ENCODE measurements at places on chromosomes 16 and 17. TPM values are rescaled to one million over a fixed set of nuclear protein-coding genes. Genes with fewer than 3 reads are reported as not detected.

CDH1 gene
- total RNA-seq, result 237 TPM

CTF1 gene
- total RNA-seq, result 0.72 TPM

WNK4 gene
- 1.9 TPM for total RNA-seq

PABPN1L gene
- not detected for total RNA-seq

SMURF2 gene
- total RNA-seq, result 33.0 TPM

KRTAP4-9 gene
- not detected for total RNA-seq

DNA sequence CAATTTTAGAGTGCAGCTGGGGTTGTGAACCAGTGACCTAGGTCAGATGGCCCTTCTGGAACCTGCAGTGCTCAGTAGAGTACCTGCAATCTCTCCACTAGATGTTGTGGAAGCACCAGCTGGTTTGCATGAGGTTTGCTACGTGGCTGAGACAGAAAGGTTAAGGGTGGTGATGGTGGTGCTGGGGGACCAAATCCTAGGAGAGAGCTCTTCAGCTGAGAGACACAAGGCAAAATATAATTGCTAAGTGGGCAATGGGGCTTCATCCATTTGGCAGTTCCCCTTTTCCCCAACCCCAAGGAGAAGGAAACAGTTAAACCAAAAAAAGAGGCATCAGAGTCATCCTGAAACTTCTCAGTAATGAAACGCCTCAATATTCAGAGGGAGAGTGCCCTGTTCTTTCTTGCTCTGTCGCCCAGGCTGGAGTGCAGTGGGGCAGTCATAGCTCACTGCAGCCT, 13.9 kb downstream of the ITPRIPL2 start:
- no peak for DNase-seq

DNA sequence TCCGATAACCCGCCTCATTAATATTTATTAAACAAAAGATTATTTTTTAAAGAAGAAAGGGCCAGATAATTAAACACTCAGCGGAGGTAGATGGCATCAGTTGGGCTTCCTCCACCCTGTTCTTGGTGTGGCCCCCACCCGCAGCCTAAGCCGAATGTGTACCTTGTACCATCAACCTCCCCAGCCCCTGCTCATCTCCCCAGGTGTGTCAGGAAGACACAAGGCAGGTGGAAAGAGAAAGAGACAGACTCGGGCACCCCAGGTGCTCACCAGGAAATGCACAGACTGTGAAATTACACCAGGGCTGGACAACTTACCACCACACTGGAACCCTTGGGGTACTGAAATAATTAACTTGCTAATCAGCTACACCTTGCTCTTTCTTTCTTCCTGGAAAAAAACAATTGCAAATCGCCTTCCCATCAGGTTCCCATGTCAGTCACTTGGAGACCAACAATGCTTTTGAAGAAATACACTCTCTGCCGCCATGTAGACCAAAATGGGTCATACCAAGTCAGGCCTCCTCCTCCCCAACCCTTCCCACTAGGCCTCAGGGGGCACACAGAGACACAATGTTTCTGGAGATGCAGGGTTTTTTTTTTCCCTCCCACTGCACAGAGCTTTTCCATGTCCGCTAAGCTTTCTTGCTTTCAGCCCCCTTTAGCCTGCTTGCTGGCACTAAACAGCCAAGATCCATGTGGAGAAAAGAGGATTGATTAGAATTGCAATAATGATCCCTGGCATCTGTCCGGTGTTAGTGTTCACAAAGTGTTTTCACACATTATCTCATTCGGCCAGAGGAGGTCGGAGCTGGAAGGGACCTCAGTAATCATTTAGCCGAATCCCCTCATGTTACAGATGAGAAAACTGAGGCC, 8.6 kb upstream of the LHX1 start:
- peak; percentile 36 for DNase-seq

GRCh38 chr17:80862481-80862961, 129.1 kb upstream of the CHMP6 start:
- no peak for DNase-seq

DNA sequence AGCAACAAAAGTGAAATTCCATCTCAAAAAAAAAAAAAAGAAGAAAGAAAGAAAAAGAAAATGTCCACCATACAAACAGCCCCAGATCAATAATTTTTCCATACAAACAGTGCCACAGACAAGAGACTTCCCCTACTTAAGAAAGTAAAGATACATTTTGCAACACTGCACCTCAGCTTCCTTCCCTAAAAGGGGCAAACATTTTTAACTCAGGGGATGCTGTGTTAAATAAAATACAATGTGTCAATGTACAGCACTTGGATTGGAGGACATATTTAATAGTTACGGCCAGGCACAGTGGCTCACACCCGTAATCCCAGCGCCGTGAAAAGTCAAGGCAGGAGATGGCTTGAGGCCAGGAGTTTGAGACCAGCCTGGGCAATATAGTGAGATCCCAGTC, 22.3 kb downstream of the MYH11 start:
- no peak for DNase-seq

DNA sequence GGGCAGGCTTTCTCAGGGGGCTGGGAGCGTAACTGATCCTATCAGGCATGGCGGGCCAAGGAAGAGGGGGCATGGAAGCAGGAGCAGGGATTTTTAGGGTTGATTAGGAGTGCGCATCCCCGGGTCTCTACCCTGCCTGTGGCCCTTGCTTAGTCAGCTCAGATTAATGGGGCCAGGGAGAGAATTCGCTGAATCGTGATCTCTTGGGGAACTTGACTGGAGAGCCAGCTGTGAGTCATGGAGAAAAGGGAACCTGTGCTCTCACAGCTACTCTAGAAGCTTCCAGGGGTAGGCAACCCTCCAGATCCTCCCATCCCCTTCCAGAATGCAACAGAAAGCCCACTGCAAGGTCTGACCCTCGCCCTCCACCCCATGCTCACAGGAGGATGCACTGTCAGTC, 3.6 kb downstream of the FOXN1 start:
- no peak for DNase-seq

DNA sequence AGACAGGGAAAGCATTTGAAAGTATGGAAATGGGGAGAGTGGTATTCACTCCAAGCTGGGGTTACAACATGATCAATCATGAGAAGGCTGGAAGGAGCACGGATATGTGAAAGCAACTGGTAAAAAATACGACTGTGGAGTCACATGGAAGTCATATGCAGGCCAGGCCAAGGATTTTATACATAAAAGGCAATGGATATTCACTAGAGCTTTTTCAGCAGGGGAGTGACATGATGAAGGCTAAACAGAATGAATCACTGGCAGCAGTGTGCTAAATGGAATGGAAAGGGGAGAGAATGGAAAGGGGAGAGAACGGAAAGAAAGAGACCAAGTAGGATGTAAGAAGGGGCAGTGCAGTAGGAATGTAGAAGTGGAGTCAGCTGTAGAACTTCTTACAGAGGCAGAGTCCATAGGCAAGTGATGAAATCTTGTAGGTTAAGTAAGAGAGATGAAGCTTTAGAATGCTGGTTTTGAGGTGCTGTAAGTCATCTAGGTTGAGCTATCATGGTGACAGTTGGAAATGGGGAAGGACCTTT, 13.0 kb upstream of the NETO2 start:
- no peak for DNase-seq

GRCh38 chr16:60646631-60647030, 1389.6 kb downstream of the CDH8 start:
- no peak for DNase-seq

GRCh38 chr17:76623271-76624146, 20.0 kb downstream of the ST6GALNAC1 start:
- DNase-seq, result peak; percentile 85

DNA sequence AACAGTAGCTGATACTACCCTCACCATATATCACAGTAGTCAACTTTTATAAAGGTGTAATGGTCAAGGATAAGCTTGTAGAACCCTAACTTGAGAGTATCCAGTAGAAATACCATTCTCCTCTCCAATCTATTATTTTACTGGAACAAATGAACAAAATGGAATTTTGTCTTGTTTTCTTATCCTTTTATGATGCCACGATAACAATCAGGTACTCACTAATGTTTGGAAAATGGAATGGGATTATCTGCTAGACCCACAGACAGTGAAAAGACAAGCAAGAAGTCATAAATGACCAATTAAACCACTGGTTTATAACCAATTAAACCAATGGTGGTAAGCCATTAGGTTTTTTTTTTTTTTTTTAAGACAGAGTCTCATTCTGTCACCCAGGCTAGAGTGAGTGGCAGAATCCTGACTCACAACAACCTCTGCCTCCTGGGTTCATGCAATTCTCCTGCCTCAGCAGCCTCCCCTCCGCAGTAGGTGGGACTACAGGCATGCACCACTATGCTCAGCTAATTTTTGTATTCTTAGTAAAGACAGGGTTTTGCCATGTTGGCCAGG, 10.4 kb downstream of the GPATCH8 start:
- DNase-seq, result no peak

GRCh38 chr16:10951026-10951425, 6.7 kb downstream of the CLEC16A start:
- no peak for DNase-seq
